ENCODE measurements at places on chromosomes 6 and 20.
A peak's percentile ranks its signal among the peaks of the same experiment; 100 is the strongest.

DNA sequence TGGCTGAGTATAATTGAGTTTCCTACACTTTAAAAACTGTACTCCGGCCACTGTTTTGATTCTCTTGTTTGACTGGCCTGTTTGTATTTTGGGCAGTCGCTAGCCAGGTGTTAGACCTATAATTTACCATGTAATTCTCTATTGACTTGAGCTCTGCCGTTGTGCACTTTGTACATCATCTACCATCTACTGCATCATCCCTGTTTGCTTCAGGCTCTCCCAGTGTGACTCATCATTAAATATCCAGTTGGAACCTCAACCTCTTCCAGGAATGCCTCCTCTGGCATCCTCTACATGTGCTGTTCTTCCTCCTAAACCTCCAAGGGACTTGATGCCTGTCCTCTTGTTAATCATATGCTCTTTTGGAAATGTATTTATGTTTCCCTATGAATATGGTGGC is 72.3 kb downstream of the FARS2 start:
- peak; percentile 53 for DNase-seq

DNA sequence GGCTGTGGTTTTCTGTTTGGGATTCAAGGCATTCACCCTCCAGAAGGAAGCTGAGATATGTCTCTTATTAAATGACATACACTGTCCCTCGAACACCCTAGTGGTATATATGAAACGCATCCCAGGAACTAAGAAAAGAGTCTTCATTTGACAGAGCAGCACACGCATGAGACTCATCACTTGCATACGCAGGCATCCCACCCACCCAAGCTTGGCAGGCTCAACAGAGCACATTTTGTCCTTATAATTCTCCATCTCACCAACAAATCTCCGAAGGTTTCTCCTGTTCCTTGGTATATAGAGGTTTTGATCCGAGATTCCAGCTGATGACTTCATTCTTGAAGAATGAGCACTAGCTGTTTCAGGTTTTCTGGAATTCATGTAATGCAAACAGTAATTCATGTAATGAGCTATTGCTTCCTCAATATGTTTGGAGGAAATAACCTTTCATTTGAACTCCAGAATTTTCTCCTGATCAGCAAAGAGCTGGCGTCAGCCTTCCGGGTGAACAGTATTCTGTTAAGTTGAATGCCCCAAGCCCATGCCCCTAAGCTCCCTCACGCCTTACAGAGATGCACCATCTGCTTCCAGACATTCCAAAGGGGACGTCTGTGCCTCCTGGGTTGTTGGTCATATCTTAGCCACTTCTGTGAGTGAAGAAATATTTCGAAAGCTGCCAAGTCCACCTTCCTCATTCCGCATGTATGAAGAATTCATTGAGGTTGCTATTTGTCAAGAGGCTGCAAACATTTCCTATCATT is 66.0 kb upstream of the CDH4 start:
- peak; percentile 96 for DNase-seq

- no peak for DNase-seq
Measured at GRCh38 chr6:133360194-133360593, 119.0 kb downstream of the EYA4 start.

- DNase-seq = no peak
Measured at GRCh38 chr6:104969108-104969507, 12.2 kb downstream of the LIN28B start.

DNA sequence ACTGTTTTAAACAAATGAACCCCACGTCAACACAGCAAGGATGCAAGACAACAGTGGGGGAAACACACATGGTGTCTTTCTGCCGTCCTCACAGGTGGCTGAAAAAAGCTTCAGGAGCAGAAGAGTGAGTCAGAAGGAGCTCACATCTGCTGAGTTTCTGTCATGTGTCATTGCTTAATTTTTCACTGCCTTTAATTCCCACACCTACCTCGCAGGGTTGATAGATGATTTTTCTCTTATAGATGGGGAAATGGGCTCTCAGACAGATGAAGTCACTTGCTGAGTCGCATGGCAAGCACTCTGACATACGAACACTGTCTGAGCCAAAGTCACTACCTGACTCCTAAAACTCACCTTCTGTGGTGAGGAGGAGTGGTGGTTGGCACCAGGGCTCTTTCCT is 28.3 kb upstream of the CARMIL1 start:
- peak; percentile 3 for DNase-seq

DNA sequence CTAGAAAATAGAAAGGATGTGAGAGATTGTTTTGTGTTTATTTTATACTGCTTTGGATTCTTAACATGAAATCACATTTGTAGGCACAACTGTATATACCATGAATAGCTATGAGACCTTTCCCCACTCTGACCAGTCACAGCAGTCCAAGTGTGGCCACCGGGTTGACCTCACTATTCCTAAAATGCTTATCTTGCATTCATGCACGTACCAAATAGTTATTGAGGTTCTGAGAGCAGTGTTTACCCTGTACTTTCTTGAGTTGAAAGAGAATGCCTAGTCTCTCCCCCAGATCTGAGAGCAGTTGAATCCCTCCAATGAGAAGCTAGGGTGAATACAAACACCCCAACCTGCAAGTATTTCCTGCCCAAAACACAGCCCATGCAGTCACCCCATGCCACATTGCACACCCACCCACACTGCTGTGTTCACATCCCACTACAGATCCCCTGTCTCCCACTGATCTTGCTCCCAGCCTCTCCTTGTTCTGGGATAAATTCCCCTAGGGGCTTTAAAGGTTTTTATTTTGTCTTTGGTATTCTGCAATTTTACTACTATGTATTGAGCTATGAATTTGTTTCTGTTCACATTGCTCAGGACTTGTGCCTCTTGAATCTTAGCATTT is 51.6 kb downstream of the GOPC start:
- DNase-seq = no peak

DNA sequence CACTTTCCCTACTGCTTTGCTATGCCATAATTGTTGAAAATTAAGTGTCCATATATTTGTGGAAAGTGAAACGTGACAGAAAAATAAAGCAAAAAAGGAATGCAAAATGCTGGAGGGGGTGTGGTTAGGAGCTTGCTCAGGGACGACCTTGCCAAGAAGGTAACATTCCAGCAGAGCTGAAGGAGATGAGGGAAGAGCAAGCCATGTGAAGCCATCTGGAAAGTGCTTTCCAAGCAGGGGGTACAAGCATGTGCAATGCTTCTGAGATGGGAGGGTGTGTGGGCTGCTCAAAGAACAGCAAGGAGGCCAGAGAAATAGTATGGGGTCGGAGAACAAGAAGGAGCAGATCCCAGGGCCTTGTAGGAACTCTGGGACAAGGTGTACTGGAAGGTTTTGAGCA is 161.7 kb downstream of the ISM1 start:
- no peak for DNase-seq

GRCh38 chr6:116511424-116512110 is at the start of gene CALHM5:
Gene CALHM5 (plus strand): TSS chr6:116511639. CDS start chr6:116511697, 58 bp downstream.
- DNase-seq = peak; percentile 91

GRCh38 chr6:78554341-78554740 is 313.0 kb upstream of the IRAK1BP1 start:
- DNase-seq = no peak

- DNase-seq = no peak
Measured at GRCh38 chr20:22460231-22460630, 124.1 kb downstream of the FOXA2 start.

Measured in HFFc6 (cell line).